GM04503 (cell line): ENCODE measurements at places on chromosomes 2 and 18.

GRCh38 chr18:2395427-2396161, 175.7 kb downstream of the METTL4 start:
- DNase-seq = no peak

GRCh38 chr2:220077488-220077887, 450.1 kb downstream of the SLC4A3 start:
- DNase-seq = no peak

- no peak for DNase-seq
Measured at GRCh38 chr2:206942592-206943478, 3.5 kb downstream of the CPO start.

DNA sequence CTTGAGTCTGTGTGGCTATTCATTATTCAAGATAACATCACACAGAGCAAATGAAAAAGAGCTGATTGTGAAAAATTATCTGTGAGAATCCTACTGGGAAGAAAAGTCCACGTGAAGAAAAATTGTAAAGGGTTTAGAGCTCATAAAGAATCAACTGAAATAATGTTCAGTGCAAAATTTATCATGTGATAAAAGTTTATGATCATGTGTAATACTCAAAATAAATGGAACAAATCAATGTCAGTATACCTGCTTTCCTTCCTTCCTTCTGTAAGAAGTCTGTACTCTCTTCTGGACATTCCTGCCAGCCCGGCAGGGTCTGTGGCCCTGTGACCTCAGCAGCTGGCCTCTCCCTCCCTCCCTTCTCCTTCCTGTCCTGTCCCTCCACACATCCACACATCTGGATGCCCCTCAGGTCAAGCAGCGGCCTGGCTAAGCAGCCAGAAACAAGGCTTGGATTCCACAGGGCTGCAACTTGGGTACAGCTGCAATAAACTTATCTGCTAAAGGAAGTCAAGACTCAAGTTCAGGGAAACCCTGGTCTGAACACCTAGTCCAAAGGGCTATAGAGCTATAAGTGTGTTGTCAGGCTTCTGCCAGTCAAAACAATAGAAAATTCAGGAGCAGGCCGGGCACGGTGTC, 172.1 kb downstream of the MREG start:
- no peak for DNase-seq

GRCh38 chr18:60870261-60871153, 462.7 kb upstream of the CDH20 start:
- DNase-seq = no peak

- no peak for DNase-seq
Measured at GRCh38 chr2:197327472-197328098, 17.0 kb upstream of the ANKRD44 start.

GRCh38 chr2:130951018-130951417, 114.3 kb downstream of the ARHGEF4 start:
- DNase-seq = no peak

DNA sequence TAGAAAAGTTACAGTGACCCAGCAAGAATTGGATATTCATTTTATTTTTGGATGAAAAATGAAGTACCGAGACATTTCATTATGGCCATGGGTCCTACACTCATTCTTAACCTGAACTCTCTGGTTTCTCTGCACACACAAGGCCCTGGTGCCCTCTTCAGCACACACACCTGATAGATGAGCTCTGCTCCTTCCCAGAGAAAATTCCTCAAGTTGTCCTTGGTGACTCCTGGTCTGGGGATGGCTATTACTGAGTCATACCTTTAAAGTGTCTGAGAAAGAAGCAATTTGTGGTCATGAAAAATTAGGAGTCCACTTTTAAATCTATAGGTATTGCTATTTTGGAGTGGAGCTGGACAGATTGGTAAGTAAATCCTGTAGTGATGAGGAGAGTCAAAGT, 311.5 kb downstream of the CDH2 start:
- no peak for DNase-seq

- DNase-seq = no peak
Measured at GRCh38 chr2:25341011-25341727, 556 bp downstream of the DNMT3A start.

DNA sequence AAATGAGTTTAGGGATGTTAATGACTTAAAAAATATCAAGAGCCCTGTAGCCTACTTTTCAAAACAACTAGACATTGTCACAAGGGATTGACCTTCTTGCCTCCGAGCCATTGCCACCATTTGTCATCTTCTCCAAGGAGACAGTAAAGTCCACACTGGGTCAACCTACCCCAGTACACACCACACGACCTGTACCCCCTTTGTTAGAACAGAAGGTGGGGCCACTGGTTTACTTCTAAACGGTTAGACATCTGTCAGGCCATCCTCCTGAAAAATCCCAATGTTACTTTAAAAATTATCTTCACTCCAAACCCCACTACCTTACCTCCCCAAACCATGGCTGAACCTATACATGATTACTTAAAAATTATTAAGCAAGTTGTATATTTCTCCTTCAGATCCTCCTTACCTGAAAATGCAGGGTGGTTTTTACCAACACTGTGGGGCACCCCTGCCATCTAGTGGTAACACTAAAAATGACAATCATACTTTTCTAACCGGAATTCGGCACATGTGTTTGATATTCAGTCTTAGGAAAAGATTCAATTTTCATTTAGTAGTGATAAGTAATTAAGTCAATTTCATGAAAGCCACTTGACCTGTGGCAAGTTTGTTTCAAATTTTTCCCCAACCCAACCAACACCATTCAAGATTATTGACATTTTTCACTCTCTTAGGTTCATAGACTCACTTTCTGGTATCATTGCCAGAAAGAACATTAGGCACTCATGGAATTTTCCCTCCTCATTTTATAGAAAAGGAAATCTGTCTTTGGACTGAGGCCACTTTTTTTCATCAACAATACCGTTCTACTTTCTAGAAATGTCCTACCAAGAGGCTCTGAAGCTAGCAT, 265.3 kb upstream of the PKDCC start:
- no peak for DNase-seq

GRCh38 chr2:28276076-28276618, 116.5 kb upstream of the FOSL2 start:
- peak; percentile 98 for DNase-seq

GRCh38 chr2:210007895-210008294, 5.5 kb downstream of the RPE start:
- DNase-seq = no peak

DNA sequence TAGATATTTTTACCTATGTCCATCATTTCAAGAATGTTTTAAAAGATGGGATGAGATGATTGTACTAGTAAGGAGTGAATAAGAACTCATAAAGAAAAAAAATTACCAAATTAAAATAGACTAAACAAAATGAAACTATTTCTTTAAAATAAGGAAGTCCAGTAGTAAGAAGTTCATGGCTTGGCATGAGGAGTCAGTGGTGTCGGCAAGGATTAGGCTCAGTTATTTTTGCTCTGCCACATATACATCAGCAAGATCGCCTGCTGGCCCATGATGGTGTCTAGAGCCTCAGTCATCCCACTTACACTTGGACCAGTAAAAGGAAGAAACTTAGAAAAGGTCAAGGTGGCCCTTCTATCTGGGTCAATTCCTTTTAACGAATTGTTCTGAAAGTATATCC, 300.9 kb upstream of the SLC8A1 start:
- no peak for DNase-seq

DNA sequence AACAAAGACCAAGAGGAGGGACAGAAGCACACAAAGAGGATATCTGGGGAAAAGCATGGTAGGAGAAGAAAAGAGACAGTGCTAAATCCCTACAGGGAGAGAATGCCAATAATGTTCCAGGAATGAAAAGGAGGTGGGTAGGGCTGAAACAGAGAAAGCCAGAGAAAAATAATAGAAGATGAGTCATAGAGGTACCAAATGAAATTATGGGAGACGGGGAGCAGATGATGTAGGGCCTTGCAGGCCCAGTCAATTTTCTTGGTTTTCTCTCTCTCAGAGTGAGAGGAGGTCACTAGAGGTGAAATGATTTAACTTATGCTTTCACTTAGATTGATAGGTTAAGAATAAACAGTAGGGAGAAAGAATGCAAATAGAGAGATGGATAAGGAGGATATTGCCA, 61.5 kb downstream of the RPRM start:
- DNase-seq = no peak

- no peak for DNase-seq
Measured at GRCh38 chr2:202376460-202377206, 506 bp downstream of the BMPR2 start.

- no peak for DNase-seq
Measured at GRCh38 chr2:86068136-86068588, 37.5 kb downstream of the POLR1A start.

GRCh38 chr2:234834228-234834923, 117.4 kb upstream of the SH3BP4 start:
- no peak for DNase-seq

- DNase-seq = no peak
Measured at GRCh38 chr2:158890296-158890905, 78.0 kb upstream of the TANC1 start.

DNA sequence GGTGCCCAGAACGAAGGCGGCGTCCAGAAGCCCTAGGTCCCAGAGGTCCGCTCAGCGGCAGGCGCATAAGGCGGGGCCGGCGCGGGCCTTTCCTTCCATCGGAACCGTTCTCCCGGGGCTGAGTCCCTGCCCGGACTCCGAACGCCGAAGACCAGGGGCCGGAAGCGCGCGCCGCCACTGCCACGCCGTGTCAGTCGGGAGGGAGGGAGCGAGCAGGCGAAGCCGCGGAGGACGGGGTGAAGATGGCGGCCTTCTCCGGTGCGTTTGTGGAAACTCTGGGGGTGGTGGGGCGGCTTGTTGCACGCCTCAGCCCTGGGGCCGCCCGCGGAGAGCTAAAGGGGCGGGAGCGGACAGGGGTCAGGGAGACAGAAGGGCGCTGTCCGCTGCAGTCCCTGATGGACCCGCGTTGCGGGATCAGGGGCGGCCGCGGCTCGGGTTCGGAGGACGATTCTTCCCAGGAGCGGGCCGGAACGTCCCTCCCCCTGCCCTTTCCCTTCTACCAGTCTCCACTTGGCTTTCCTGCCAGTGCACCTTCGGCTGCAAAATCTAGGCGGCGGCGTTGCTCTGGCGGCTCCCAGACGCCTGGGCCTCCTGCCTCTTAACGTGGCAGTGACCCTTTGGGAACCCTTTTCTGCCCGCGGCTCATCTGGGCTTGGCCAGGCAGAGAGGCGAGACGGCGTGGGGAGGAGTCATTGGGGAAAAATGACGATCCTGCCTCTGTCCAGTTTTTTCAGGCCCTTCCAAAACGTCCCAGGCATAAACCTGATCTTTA, at the start of gene DDX1:
TSS of gene DDX1 (plus strand) at position 177 of the 772 bp plus-strand sequence. CDS start at position 243, 66 bp downstream.
- DNase-seq = peak; percentile 37

DNA sequence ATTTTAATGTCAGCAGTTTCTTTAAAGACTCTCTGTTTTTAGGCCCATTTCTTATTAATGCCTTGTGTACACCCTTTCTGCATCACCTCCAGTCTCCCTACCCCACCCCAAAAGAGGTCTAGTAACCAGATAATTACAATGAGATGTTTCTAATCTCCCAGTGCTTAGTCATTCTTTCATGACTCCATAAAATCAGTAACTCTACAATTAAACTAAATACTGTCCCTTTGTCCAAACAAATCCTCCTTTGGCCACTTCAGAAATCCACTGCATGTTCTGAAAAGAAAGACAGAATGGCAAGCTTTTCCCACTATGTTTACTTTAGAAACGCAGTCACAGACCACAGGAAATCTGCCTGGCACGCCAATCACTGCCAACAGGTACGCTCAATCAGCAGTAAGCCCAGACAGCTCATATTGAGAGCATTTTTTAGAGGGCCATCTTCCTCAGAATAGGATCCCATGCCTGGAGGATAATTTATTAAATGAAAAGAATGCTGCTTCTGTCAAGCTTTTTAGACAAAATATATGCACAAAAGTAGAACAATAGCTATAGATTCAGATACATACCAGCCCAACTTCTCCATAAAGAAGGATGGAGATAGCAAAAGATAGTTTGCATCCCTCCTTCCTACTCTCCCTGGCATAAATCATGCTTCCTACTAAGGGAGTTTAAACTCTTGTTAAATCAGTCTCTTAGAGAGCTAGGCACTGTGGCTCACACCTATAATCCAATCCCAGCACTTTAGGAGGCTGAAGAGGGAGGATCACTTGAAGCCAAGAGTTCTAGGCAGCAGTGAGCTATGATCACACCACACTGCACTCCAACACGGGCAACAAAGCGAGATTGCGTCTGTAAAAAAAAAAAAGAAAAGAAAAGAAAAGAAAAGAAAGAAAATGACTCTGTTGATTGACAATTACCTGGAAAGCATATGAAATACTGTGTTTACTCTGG, 14.6 kb downstream of the CLASP1 start:
- no peak for DNase-seq

- DNase-seq = no peak
Measured at GRCh38 chr2:238702276-238703052, 145.4 kb upstream of the TWIST2 start.
